ENCODE measurements at places on chromosomes 11 and 22.

DNA sequence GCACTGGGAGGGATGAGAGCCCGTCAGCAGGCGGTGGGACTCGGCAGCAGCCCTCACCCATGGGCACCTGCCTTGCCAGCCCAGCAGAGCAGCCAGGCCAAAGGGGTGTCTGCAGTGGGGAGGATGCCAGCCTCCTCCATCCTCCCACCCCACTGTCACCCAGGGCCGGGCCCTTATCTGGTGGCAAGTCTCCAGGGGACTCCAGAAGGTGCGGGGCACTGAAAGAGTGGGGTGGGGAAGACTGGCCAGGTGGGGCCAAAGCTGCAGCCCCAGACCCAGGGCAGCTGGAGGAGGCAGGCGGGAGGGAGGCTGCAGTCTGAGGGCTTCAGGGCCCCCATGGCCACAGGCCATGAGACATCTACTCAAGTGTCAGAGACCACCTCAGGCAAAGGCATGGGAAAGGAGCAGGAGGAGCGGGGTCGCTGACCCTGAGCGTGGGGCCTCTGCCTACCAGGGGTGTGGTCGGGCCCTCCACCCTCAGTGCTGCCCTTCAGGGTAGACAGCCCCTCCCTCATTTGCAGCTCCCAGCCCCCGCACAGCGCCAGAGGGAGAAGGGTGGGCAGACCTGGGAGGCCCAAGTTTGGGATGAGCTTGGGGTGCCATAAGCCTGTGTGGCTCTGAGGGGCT, 3.5 kb downstream of the DGCR6L start:
- DNase-seq: no peak

DNA sequence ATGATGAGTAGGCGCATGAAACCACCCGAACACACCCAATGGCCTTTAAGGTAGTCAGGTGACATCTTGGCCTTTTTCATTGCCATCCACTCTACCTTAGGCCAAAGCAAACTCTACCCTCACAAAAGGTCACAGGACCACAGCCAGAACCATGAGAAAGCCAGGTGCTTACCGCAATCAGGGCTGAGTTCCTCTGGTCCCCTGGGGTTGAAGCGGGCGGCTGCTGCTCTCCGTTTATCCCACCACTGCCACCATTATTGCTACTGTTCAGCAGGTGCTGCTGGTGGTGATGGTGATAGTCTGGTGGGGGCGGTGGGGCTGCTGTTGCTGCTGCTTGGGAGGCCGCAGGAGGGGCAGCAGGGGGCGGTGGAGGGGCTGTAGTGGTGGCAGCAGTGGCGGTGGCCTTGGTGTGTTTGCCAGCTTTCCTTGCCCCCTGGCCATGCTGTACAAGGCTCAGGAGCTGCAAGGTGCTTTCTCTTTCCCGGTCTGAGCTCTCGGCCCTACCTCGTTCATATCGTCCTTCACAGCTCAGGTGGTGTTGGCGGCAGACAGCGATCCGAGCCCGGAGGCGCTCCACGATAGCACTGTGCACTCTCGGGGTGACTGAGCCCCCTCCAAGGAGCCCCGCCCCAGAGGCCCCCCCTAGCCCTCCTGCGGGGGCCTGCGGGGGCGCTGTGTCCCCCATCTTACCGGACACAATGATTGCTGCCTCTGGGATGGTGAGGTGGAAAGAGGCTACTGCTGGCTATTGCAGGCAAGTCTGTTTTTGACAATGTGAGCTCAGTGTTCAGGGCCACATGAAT, 1.6 kb downstream of the MAML2 start:
- no peak for DNase-seq

DNA sequence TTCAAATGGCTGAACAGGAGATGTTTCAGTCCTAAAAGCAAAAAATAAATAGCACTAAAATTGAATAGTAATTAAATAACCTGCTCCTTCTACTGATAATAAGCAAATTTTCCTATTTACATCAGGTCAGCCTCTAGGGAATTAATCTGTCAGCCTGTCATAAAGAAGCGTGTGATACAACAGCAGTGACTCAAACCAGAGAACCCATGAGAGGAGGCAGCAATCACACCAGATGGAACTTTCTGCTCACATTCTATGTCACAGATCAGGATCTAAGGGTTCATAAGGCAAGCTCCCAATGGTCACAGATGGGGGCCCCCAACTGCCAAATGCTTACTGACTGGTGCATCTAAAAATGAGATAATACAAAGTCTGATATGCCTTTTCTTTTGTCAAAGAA, 41.1 kb downstream of the RBFOX2 start:
- peak; percentile 68 for DNase-seq

GRCh38 chr11:15519124-15519791, 404.5 kb downstream of the INSC start:
- DNase-seq: no peak

DNA sequence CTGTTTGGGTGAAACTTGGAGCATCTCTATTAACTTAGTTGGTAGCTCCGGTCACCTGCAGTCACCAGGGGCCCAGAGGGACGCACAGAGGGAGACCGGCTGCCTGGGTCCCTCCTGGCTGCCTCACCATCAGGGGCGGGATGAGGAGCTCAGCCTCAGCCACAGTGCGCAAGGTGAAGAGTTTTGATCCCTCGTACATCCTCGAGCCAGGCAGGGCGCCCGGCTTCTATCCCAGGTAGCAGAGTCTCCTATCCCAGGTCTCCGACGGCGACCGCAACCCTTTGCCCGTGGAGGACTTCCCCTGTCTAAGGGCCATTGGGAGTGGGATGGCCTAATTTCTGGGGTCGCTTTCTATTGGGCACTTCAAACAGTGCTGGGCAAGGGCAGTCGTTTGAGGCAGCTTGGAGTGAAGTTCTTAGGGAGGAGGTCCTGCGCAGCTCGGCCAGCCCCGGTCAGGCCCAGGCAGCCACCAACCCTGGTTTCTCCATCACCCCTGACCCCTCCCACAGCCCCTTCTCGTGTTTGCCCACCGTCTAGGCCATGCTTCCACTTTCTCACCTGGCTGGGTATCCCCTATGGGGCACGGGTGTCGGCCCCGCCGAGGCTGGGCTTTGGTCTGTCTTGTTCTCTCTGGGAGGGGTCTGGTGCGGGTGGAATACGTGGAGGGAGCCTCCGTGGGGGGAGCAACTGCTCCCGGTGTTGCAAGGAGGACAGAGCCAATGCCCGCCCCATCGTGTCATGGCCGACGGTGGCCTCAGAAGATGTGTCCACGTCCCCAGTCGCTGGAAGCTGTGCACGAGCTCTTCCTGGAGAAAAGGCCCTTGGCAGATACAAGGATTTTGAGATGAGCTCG, 3.6 kb upstream of the MRGPRG start:
- DNase-seq: no peak

GRCh38 chr11:69957849-69958248, 120.3 kb upstream of the ANO1 start:
- no peak for DNase-seq

GRCh38 chr11:2805388-2806056, 80.1 kb downstream of the CDKN1C start:
- no peak for DNase-seq

- no peak for DNase-seq
Observed at GRCh38 chr22:27152033-27152432, 494.6 kb downstream of the MIAT start.

DNA sequence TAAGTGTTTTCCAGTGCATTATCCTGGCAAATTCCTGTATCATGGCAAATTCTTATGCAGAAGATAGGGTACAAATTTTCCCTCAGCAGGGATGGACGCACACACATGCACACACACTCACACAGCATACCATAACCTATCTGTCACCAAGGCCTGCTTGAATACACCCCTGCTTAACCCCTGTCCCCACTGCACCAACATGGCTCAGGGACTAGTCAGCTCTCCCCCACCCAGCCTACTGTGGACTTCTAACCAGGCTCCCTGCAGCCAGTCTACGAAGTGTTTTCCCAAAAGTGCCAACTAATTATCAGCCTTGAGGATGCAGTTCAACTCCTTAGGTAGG, 63.1 kb downstream of the RAB30 start:
- peak; percentile 81 for DNase-seq

- DNase-seq: peak; percentile 51
Observed at GRCh38 chr11:9664276-9665171, 647 bp downstream of the SWAP70 start.

GRCh38 chr11:130555251-130555841, 106.9 kb downstream of the ADAMTS15 start:
- no peak for DNase-seq

- peak; percentile 59 for DNase-seq
Observed at GRCh38 chr22:20885557-20886323, 26.9 kb downstream of the SNAP29 start.

GRCh38 chr11:44309478-44310205, at the start of gene ALX4:
Gene ALX4 (minus strand): TSS chr11:44310139. CDS start chr11:44310062, 77 bp downstream.
- DNase-seq: peak; percentile 55

DNA sequence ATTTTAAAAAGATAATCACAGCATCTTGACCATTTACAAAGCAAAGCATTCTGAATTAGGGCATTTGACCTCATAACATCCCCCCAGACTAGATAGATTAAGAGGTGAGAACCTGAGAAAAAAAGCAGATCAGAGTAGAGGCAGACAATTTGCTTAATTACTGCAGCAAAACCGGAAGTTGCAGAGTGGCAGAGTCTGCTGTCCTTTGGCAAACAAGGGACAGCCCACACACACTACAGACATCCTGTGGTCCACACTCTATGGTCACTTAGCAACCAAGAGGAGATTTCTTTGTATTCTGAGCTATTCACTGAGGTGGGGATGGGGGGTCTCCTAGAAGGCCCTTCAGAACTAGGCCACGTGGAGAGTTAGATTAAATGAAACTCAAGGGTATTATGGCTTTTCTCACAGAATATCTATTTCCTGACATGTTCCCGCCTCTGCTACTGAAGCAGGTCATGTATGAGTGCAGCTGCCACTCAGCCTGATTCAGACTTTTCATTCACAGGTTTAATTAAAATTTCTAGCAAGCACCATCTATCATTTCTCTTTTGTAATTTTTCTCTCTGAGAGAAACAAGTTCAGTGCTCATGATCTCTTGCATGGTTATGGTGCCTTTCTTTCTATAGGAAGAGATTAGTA, 48.5 kb downstream of the SVIP start:
- no peak for DNase-seq

GRCh38 chr11:19453651-19454257, 213.0 kb upstream of the E2F8 start:
- peak; percentile 79 for DNase-seq

GRCh38 chr22:44585559-44586350, 87.7 kb upstream of the RTL6 start:
- no peak for DNase-seq

DNA sequence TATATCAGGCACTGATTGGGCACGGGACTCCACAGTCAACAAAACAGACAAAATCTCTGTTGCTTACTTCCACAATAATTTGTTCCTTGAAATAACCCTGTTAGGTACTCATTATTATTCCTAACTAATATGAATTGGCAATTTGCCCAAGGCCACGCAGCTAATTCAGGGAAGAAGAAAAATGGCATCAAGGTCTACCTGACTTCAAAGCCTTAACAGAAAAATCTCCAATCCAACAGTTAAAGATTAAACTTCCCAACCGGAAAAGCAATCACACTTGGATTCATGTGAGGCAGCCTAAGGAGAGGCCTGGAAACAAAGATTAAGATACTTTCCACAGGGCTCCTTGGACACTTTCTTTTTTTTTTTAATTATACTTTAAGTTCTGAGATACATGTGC, 68.9 kb downstream of the PRCP start:
- DNase-seq: no peak

GRCh38 chr22:19448076-19448607, 631 bp upstream of the C22orf39 start:
- peak; percentile 72 for DNase-seq

GRCh38 chr22:27853424-27853823, 51.9 kb upstream of the MN1 start:
- no peak for DNase-seq

DNA sequence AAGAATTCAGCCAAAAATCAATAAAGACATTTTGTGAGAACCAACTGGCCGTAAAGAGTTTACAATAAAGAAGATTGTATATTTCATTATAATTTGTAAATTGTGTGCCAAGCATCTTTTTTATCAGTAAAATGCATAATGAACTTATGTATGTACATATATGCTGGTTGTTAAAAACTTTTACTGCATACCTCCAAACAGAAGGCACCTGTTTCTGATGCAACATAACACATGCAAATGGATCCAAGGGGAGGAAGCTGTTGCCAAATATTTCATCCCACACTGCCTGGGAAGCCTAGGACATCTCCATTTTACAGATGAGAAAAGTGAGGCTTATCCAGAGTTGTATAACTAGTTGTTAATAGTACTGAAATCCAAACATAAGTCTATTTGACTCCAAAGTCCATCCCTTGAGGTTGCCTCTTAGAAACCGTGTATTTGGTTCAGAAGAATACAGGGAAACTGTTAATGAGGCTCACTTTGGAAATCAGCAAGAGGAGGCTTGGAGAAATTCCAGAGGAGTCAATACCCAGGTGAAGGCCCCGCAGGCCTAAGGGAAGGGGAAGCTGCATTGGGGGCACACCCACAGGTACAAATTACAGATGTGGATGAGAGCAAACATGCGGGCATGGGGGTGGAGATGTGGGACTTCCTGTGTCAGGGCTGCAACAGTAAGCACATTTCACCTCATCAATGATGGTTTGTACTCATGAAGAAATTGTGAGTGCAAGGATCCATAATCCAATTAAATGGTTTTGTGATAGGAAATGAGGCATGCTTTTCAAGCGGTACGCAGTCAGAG, 51.1 kb downstream of the RCN1 start:
- no peak for DNase-seq

- DNase-seq: no peak
Observed at GRCh38 chr22:24761888-24762675, 12.4 kb downstream of the PIWIL3 start.

- DNase-seq: no peak
Observed at GRCh38 chr11:108224366-108224765, 1.5 kb downstream of the ATM start.

GRCh38 chr11:13294771-13295579, 17.4 kb downstream of the BMAL1 start:
- DNase-seq: no peak

GRCh38 chr11:2929950-2930703, 907 bp upstream of the PHLDA2 start:
- DNase-seq: peak; percentile 51

DNA sequence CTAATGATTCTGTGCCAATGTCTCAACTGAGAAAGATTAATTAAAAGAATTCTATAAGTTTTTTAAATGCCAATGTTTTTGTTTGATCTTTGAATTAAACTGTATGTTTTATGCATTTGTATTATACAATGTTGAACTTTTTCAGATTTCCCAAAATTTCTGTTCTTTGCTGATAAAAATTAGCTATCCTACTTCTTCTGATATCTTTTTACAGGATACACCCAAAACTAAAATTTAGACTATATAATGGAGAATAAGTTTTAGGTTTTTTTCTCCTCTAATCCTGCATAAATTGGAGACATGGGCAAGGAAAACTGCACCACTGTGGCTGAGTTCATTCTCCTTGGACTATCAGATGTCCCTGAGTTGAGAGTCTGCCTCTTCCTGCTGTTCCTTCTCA, at the start of gene OR5L2:
Gene OR5L2 (plus strand): TSS at position 301 of the 400 bp plus-strand sequence. CDS start 0 bp downstream, at position 301.
- DNase-seq: no peak

GRCh38 chr11:101442171-101442570, 141.6 kb downstream of the TRPC6 start:
- peak; percentile 77 for DNase-seq

DNA sequence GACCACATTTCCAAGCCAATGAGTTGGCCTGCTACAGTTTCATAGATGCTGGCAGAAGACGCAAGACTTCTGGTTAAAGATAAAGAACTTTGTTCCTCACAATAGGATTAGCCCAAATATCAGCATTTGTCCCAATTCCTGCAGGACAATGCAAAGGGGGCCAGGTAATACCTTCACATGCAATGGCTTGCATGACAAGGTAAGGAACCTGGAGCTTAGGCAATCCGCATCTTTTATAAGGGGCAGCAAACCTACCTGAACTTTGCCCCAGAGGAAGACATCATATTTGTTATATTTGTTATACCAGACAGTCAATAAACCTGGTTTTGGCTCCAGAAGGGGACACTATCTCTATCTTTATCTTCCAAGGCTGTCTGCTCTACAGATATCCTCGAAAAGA, 5.3 kb downstream of the P2RY6 start:
- no peak for DNase-seq

All from fibroblast of skin of right biceps (primary cell).